ENCODE measurements at places on chromosomes 3 and 15.

DNA sequence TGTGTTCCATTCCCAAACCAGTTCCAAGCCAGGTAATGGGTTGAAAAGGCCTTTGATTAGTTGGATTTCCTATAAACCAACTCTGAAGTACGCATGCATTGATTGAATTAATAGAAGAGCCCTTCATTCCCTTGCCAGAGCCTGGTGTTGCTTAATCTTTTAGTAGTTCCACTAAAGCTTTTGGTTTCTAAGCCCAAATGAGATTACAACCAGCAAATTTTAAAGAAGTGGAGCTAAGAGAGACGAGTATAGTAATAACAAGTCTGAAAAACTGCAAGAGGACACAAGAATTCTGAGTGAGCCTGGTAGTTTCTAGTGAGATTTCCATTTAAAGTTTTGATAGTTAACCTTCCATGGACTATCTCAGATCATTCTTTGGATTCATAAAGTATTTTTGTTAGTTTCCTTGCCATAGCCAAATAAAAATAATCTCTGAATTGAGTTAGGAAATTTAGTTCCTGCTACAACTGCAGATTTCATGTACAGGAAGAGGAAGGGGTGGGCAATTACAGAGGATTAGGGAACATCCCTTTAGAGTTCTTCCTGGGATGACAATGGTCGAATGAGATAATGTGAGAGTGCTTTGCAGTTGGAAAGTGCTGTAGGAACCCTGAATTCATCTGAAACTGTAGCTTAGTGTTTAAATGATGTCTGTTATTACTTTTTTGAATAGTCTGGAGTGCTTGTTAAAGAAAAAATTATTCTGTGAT, 136.8 kb downstream of the FNDC3B start:
- no peak for DNase-seq

GRCh38 chr3:2655229-2655701, 454.9 kb downstream of the IL5RA start:
- no peak for DNase-seq

GRCh38 chr3:37779289-37780152, 82.2 kb upstream of the CTDSPL start:
- peak; percentile 7 for DNase-seq

DNA sequence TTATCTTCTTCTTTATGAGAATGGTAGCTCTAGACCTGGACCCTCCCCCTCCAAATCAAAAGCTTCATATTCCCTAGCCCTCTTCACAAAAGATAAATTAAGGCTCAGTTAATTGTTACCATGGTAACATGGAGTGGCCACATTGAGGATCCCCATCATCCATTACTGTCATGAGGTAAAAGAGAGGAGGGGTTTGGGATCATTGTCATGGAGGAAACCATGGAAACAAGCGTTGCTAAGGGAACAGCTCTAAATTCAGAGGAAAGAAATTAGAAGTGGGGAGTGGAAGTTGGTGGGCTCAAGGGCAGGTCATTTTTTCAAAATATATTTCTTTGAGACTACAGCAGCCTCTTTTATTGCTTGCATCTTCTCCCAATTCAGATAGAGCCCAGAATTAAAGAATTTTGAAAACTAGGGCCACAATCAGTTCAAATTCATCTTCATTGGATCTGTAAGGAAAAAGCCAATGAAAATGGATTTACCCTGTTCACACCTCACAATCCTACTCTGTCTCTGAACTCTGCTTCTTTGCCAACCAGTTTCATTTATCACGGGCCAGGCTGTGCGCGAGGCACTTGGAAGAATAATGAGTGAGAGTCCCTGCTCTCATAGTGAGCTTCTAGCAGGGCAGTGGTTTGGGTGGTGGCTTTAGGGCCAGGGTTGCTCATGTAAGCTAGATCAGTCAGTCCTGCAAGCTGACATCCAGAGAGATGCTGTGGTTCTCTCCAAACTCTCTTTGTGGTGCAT, 11.6 kb upstream of the AEN start:
- DNase-seq = no peak

DNA sequence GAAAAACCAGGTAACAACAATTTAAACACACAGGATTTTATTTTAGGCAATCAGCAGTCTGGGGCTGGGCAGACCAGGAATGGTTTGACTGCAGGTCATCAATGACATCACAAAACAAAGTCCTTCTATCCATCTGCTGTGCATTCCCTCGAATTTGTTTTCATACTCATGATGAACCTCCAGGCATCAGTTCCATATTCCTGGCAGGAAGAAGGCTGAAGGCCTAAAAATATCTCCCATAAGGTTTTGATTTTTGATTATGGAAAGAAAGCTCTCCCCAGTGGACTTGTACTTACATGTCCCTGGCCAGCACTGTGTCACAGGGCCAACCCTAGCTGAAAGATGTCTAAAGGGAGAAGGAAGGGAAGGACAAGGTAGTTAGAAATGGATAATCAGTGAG, 107.4 kb downstream of the PEAK1 start:
- DNase-seq = no peak

GRCh38 chr3:7536510-7536909, 675.6 kb downstream of the GRM7 start:
- peak; percentile 5 for DNase-seq

DNA sequence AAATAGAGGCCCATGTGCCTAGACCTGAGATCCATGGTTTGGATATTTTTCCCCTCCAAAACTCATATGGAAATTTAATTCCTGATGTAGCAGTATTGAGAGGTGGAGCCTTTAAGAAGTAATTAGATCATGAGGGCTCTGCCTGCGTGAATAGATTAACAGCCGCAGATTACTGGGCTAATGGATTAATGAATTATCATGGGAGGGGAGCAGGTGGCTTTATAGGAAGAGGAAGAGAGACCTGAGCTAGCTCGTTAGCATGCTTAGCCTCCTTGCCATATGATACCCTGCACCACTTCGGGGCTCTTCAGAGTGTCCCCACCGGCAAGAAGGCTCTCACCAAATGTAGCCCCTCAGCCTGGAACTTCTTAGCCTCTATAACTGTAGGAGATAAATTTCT, 15.8 kb downstream of the ARHGEF26 start:
- no peak for DNase-seq

GRCh38 chr3:71120012-71120411, 463.5 kb downstream of the FOXP1 start:
- DNase-seq = no peak

- no peak for DNase-seq
Measured at GRCh38 chr3:111282024-111282423, 210.4 kb downstream of the NECTIN3 start.

DNA sequence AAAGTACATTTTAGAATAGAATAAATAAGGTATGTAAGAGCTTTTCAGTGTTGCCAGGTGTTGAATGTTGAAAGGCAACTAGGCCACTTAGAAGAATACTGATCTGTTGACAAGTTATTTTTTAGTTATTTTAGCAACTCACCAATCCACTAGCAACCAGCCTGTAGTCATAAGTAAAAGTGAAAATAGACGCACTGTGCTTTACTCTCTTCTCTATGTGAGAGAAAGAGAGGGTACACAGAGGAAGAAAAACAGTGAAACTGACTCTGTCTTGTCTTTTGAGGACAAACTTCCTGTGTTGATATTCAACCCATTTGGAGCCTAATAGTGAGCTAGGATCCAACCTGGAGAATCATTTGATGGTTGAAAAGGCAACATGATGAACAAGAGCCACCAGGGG, 327.1 kb upstream of the GOLIM4 start:
- DNase-seq = no peak
